Femur (tissue), 1 donor: ENCODE measurements at places on chromosomes 11 and 22.

DNA sequence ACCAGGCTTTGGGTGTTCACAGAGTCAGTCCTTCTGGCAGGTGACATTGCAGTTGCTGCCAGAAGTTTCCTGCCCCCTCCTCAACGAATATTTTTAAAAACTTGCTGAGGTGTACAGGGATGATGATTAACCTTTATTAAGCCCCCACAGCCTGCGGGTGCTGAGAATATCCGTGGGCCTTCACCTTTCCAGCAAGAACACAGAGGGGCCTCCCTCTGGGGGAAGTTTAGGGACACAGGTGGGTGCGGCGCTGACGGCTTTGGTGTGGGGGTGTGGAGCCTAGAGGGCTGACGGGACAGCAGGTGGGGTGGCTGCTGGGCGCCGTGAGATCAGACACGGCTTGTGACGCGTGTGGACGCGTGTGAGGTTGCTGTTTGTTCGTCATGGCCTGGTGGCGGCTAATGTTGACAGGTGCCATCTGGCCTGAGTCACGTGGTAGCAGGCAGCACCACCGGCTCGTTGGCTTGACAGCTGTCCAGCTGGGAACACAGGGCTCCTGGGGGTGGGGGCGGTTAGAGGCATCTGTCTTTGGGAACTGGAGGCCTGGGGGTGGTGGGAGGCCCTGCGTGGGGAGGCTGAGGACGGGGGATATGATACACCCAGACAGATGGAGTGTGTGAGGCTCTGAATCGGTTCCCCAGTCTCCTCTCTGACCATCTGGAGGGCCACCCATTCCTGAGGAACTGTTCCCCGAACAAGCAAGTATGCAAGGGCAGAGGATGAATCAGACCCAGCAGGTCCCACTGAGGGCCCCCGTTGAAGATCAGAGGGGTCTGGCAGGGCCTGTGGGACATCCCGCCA, 12.5 kb upstream of the LRRC10B start:
- peak; percentile 58 for DNase-seq

DNA sequence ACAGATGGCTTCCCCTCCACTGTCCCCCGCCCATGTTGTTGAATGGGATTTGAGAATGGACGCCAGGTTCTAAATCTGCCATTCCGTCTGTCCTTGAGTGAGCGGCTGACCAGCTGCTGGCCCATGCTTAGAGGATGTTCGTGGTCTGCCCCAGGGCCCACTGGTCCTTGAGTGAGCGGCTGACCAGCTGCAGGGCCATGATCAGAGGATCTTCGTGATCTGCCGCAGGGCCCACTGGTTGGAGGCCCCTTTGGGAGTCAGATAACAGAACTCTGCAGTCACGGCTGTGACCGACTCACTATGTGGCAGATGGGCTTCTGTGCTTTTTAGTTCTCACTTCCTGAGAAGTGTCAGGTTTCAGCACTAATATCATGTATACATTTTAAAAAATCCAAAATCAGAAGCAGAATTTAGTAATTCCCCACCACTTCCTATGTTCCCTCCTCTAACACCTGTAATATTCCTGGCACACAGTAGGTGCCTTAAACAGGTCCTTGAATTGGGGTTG, 54.1 kb downstream of the MICAL3 start:
- DNase-seq: no peak

- no peak for DNase-seq
Measured at GRCh38 chr11:85042361-85042760, 584.8 kb downstream of the DLG2 start.

DNA sequence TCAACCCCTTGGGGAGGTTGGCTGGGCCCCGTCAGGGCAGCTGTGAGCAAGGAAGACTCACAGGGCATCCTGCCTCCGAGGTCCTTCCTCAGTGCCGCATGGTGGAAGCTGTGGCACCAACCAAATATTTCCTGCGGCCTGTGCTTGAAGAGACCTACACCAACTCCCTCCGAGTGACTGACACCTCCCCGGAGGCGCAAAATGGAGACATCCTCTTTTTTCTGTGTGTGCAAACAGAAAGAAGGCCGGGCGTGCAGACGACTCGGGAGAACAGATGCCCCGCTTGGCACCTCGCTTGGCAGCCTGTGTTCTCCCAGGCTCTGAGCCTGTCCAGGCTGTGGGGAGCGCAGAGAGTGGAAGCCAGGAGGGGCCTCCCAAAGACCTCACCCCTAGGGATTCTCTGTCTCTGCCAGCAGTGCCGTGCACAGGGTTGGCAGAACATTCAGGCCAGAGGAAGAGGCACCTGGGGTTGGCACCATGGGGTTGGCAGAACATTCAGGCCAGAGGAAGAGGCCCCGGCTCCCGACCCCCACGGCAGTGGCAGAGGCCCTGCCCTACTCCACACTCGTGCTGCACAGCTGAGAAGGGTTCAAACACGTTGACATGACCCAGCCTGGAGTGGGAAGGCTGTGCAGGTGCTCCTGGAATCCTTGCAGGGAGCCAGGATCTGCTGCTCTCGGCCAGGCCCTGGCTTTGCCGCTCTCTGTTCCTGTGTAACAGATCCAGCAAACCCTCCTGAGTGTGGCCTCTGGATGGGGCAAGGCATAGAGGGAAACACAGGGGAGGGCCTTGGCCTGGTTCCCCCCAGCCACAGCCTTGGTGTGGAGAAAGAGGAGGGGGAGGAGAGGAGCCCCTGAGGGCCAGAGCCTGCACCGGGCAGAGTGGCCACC, 805.5 kb downstream of the BRD1 start:
- DNase-seq: no peak

- no peak for DNase-seq
Measured at GRCh38 chr11:41609511-41609910, 150.1 kb upstream of the LRRC4C start.

DNA sequence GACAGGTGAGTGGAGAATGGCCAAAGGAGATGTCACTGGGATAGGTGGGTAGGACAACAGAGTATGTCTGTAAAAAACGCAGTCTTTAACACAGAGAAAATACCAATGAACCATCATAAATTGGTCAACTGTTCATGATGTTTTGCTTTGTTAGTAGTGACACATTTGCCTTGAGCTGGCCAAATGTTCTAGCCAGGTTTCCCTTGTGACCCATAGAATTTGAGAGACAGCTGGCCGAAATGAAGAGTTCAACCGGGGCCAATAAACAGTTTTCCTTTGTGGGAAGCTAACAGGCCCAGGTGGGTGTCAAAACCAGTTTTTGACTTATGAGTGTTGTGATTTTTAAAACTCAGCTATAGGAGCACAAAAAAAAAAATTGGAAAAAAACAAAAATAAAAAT, 116.6 kb upstream of the BID start:
- DNase-seq: no peak

DNA sequence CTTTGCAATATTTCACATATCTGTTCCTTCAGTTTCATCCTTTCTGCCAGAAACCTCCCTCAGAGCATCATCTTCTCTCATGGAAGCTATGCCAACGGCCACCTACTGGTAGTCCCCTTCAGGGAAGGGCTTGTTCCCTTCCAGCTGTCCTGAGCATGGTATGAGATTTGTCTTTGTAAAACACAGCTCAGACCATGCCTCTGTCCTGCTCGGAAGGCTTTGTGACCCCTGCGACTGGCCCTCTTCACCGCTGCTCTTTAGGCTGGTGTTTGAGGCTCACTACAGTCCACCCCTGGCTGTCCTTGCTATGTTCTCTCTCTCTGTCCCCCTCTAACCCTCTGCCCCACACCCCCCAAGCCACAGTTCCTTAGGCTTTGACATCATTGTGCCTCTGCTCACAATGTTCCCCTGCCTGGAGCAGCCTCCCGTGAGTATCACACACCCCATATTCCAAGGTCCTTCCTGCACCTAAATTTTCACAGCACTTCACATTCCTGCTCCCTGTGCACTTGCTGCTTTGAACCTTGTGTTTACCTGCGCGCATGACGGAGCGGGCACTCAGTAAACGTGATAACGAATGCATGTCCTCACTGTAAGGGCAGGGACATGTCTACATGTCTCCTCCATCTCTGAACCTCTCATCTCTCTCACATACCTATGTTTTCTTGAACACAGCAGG, 24.0 kb upstream of the ACER3 start:
- DNase-seq: no peak

GRCh38 chr22:37195921-37196320, 7.9 kb upstream of the C1QTNF6 start:
- no peak for DNase-seq
